ENCODE measurements at places on chromosomes 7 and 10.

DNA sequence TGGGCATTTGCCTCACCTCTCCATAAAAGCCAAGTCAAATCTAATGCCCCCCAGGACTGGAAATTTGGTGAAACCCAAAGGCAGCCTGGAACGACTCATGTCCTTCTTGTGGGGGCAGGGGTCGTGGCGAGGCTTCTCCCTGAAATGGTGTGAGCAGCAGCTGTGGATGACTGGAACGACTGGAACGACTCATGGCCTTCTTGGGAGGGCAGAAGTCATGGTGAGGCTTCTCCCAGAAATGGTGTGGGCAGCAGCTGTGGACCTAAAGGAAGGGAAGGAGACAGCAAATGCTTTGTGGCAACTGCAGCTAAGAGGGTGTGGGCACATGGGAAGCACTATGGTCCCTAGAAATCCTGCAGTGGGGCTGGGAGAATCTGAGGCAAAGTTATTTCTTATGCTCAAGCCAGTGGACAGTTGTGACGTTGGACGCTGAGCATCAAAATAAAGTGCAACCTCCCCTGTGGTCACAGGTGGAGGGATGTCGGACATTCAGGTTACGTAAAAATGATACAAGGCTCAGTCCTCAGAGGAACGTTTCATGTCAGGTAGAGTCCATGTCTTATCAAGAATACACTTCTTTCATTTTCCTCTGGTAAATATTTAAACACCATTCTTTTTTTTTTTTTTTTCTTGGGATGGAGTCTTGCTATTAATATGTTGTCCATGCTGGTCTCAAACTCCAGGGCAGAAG is 107.0 kb upstream of the KIF5B start:
- DNase-seq, result no peak

- DNase-seq, result no peak
Measured at GRCh38 chr7:33072471-33072870, 9.9 kb upstream of the NT5C3A start.

DNA sequence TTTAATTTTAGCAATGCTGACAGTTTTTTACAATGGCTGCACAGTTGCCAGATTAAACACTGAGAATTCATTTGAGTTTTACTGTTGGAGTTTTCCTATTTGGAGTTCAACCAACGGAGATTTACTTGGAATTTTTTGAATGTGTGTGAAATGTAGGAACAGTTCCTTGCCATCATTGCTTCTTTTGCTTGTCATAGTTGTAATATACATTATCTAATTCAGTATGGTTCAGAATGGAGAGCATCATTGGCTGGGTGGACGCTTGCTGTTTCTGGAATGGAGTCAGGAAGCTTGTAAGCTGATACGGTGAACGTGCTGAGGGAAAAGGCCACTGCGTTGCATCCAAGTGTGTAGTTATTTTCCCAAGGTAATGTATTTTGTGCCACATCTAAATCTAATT is 404.3 kb upstream of the KLF6 start:
- DNase-seq, result no peak

DNA sequence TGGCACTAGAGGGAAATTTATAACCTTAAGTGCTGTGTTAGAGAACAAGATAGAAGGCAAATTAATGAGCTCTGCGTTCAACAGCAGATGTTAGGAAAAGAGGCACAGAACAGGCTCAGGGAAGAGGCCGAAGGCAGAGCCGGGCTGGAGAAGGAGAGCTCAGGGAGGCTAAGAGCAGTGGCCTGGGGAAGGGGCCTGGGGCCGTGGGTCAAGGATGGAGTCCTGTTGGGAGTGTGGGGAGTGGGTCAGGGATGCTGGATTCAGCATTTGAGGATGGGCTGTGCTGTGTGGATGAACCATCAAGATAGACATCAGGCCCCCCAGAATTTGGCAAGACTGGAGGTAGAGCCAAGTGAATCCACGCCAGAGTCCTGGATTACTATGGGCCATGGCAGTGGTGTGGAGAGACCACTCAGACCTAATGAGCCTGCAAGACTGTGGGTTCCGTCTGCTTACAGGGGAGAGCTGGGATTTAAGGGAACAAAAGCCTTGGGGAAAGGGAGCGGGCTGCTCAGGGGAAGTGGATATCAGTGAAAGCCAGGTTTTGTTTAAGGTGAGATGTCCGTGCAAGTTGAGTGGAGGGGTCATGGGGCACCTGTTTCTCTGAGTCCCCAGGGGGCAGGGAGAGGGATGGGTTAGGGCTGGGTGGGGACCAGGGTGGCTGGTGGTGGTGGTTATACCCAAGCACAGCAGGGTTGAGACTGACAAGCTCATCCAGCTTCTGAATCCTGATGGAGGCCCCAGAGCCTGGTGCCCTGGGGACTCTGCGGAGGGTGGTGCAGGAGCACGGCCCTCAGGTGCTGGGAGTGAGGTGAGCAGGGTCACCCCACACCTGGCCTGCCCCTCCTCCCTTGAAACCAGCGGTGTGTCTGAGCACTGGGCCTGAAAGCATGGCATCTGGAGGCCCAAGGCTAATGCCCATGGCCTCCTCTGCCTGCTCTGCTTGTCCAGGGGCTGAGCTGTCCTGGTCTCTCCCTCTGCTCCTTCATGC is 101.7 kb downstream of the BMS1 start:
- no peak for DNase-seq

GRCh38 chr10:22305721-22306120 is 10.5 kb upstream of the COMMD3 start:
- DNase-seq, result no peak

DNA sequence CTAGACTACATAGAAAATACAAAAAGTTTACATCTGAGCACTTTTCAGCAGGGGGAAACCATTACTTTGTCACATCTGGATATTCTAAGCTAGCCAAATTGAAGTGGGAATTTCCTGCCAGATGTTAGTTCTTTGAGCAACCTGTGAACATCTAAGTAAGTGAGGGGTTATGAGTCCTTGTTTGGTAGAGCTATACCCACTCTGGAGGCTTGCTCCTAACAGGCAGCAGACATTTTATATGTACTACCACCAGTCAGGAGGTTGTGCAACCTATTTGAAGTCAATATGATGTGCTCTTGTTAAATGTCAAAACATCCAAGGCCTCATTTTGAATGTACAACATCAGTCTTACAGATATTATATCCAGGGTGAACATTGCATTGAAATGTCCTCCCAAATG is 143.3 kb upstream of the KAT6B start:
- peak; percentile 6 for DNase-seq

GRCh38 chr10:14153570-14154055 is 177.1 kb downstream of the FRMD4A start:
- DNase-seq, result peak; percentile 43

DNA sequence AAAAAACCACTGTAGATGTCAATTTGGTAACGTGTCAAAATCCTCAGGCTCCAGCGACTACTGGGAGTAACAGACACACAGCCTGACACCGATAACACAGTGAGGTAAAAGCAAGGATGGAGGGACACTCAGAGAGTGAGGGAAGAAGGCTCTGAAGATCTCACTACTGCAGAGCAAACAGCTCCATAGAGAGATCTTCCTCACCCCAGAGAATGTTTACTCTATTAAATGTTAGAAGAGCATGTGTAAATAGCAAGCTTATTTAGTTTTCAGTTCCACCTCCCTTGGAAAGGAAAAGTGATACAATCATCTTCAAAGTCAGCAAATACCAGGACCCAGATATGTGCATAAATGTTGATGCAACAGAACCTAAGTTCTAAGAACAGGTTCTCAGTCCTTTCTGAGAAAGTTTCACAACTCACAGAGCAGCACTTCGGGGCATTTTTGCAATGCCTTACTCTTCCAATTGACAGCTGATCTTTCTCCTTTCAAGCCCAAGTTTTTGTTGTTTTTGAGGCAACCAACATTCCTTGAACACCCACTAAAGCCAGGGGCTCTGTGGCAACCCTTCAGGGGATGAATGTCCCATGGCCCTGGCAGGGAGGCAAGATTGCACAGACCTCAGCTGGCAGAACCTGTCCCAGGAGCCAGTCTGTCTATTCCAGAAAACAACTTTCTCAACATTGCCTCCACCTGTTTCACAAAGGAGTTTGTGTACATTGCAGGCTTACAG is 177.4 kb downstream of the SFMBT2 start:
- DNase-seq, result no peak

DNA sequence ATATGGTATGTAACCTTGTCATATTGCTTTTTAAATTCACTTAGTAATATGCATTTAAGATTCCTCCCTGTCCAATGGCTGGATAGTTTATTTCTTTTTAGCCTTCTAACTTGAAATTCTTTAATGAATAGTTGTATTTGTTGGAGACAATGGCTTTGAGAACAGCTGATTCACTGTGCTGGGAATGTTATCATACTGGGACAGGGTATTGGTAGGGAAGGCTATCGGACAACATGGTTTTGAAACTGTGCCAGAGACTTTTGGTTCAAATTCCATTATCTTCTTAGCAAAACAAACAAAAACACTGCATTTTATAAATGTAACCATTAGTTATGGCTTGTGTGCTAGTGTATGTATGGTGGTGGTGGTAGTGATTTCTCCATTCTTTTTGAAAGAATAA is 517.1 kb upstream of the ANKRD30A start:
- DNase-seq, result no peak

- no peak for DNase-seq
Measured at GRCh38 chr10:43118631-43119415, 19.4 kb upstream of the CSGALNACT2 start.

- DNase-seq, result no peak
Measured at GRCh38 chr7:129751916-129752315, 140.4 kb downstream of the NRF1 start.

GRCh38 chr7:66052447-66052846 is 23.2 kb upstream of the ASL start:
- DNase-seq, result no peak

DNA sequence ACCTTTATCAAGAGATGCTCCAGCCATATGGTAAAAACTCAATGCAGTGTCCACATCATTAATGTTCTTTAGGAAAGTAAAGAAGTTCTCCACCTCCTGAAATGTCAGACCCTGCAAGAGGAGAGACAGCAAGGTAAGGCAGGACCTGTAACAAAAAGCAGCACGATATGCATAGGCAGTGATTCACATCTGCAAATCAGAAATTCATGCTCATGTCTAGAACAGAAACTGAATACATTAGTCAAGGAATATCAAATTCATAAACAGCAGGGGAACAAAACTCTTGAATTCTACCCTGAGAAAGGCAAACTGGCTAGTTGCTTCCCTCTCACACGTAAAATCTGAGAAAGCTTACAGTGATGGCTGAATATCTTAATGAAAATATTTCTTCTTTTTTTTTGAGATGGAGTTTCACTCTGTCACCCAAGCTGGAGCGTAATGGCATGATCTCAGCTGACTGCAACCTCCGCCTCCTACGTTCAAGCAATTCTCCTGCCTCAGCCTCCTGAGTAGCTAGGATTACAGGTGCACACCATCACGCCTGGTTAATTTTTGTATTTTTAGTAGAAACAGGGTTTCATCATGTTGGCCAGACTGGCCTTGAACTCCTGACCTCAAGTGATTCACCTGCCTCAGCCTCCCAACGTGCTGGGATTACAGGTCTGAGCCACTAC is 53.3 kb upstream of the DNAJB12 start:
- no peak for DNase-seq

GRCh38 chr7:88226886-88227516 is 7.2 kb upstream of the SRI start:
- DNase-seq, result no peak

DNA sequence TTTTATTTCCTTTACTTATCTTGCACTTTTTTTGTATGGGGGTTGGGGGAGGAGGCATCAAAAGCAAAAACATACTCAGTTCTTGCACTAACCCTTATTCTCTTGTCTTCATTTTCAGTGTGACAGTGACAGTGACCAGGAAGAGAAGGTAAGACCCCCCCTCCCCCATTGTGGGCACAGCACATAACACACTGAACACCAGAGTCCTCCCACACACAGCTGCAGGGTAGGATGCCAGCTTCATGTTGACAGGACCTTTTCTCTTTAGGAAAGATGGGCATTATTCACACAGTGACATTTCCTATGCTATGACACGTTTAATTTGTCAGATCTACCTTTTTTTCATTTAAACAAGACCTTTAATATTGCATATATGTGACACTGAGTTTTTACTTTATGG is 696.3 kb upstream of the GALNT17 start:
- DNase-seq, result no peak

DNA sequence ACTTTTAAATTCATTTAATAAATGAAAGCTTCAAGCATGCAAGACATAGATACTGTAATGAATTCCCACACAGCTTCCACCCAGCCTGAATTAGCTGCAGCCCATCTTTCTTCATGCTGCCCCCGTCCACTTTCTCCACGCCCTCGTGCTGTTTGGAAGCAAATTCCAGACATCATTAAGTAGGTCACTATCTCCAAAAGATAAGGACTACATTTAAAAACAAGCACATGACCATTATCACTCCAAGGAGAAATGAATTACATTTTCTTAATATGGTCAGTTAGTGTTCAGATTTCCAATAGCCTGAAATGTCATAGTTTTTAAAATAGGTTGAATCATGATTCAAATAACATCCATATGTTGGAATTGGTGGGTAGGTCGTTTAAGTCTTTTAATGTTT is 24.3 kb downstream of the LMTK2 start:
- DNase-seq, result no peak

DNA sequence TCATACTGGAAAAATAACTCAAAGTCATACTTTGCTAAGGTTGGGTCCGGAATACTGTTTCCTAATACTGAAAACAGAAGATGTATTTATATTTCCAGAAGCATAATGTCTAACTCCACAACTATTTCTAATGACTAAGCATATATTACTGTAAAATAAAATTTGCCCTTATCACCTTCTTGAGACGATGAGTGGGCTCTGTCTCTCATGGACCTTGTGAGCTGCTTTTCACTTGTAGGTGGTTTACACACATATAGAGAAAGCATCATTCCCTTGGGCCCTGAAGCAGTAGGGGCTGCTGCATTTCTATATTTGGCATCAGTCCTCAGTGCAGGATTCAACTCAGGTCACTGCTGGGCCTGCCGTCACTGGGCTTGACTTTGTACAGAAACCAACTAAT is 10.7 kb upstream of the FAM13C start:
- DNase-seq, result no peak

GRCh38 chr10:98361131-98362025 is 53.6 kb downstream of the PYROXD2 start:
- DNase-seq, result peak; percentile 90

GRCh38 chr7:142516038-142516501 is 233.2 kb upstream of the PRSS1 start:
- DNase-seq, result peak; percentile 21

DNA sequence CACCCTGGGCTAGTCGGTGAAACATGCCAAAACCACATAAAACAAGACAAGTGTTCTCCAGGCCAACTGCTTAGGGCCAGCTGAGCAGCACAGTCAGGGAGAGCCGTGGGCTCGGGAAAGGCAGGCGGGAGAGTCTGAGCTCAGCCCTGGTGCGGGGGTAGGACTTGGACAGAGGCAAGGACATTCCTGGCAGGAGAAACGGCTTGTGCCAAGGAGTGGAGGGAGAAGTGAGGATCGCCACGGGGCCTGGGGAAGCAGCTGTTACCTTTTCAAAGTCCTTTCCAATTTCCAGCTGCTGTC is 4.2 kb downstream of the ELN start:
- DNase-seq, result no peak

GRCh38 chr7:155533120-155533826 is 13.1 kb downstream of the CNPY1 start:
- no peak for DNase-seq

All from NCI-H146 (cell line).